ENCODE measurements at places on chromosomes 1 and 21.
A peak's percentile ranks its signal among the peaks of the same experiment; 100 is the strongest.

GRCh38 chr21:44845418-44846223 is 27.8 kb upstream of the SUMO3 start:
- peaks cover 40% of the 10 kb centered on the region for H3K36me3 ChIP-seq
- peak; percentile 67 for DNase-seq
- peaks cover 28% of the 10 kb centered on the region for H3K27me3 ChIP-seq
- H3K4me1 ChIP-seq: peaks cover 18% of the 10 kb centered on the region
- H3K4me3 ChIP-seq: peak overlapping the region; percentile 17

GRCh38 chr1:57129865-57130264 is 164.1 kb upstream of the C8B start:
- no peaks in the 10 kb centered on the region for H3K4me1 ChIP-seq
- no peak overlapping the region for H3K27ac ChIP-seq
- H3K36me3 ChIP-seq: no peaks in the 10 kb centered on the region
- H3K4me3 ChIP-seq: no peak overlapping the region
- no peak for DNase-seq
- H3K27me3 ChIP-seq: no peaks in the 10 kb centered on the region

GRCh38 chr1:168155910-168156309 is 19.2 kb upstream of the GPR161 start:
- no peaks in the 10 kb centered on the region for H3K36me3 ChIP-seq
- no peaks in the 10 kb centered on the region for H3K4me1 ChIP-seq
- no peak for DNase-seq
- no peaks in the 10 kb centered on the region for H3K27me3 ChIP-seq
- no peak overlapping the region for H3K4me3 ChIP-seq

DNA sequence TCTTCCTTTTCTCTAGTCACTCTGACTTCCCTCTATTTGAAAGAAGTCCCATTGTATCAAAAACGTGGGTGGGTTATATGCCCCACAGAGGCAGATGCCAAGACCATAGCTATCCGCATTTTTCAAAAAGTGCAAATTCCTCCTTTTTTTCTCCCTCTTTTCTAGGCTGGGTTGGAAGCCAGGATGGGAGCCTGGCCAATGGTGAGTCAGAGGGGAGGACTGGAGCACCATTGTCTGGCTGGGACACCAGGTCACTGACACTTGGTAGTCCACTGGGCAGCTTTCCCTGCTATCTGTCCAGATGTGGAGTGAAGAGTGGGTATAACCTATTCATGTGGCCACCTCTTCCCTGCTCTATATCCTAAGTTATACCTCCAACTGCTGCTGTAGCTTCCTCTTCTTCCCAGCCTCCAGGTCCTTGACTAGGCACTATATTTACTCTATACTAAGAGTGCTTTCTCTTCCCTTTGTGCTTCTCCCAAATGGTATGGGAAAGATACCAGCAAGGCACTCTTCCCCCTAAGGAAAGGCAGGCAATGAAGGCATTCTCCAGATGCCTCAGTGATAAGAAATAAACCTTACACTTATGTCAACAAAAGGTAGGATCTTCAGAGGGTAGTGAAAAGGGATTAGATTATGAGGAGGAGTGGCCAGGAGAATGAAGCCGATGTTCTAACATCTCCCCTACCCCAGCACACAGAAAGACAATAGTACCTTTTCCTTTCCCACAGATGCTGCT is 12.9 kb downstream of the PI4KB start:
- peak overlapping the region; percentile 28 for H3K27ac ChIP-seq
- no peak overlapping the region for H3K4me3 ChIP-seq
- peaks cover 29% of the 10 kb centered on the region for H3K4me1 ChIP-seq
- H3K27me3 ChIP-seq: no peaks in the 10 kb centered on the region

DNA sequence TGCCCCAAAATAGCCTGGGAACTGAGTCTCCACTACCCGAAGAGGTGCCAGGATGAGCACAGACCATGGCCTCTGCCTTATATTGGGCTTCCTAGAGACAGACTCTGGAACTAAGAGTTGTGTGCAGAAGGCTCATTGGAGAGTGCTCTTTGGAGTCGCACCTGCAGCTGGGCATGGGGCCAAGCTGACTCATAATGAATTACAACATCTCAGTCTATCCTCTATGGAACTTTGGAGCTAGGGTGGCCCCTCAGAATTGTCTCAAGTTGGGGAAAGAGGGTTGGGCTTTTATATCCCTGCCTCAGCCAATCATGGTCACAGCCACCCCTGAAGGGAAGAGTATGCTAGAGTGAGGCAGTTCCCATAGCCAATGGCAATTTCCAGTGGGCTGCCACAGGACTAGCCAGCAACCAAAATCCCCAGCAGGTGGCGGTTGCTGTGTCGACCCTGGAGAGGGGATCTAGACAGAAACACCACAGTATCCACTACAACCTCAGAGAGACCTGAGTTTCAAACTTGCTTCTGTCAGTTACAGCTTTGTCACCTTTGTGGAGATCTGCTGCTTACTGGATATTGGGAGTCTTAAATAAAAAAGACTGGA is 93.8 kb downstream of the DMRTA2 start:
- H3K27ac ChIP-seq: no peak overlapping the region
- DNase-seq: no peak
- peaks cover 11% of the 10 kb centered on the region for H3K4me1 ChIP-seq

Data from mesenchymal stem cell (in vitro differentiated cells and primary cell).